ENCODE measurements at places on chromosomes 1 and 21.

DNA sequence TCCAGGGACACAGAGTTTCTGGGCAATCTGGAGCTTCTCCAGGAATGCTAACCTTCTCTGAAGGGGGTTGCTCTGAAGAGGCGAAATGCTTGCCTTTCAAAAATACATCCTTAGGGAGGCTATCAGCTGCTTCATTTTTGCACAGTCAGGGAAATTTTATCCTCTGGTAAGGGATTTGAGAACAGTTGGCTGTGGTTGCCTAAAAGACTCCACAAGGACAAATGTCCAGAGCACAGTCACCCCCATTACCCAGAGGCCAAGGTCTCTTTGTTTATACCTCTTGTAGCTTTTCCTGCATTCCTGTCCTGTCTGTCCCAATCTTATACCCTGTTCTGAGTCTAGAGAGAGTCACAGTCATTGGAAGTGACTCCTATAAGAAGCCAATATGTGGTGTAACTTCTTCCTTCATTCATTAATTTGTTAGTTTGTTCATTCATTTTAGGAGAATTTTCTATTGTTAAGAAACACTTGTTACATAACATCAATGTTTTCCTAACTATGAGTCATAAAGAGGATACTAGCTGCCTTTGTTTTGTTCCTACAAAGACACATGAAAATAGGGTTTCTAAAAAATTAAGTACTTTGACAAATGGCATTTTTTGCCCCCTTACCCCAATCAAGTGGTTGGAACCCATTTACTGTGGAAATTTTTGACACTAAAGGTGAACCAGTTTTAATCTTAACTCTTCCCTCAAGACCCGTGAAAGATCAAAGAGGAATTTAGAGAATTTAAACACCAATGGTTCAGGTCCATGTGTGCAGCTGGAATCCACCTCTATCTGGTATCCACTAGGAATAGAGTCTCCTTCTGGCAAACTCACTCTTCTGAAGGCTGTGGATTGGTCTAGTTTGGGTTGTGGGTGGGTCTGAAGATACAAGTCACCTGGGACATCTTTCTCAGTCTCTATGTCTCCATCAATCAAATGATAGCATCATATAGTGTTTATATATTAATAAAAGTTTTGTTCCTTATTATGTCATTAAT, 47.1 kb downstream of the GPR88 start:
- no peak for DNase-seq

GRCh38 chr21:42364304-42364865, 1.9 kb downstream of the TFF1 start:
- DNase-seq = no peak

DNA sequence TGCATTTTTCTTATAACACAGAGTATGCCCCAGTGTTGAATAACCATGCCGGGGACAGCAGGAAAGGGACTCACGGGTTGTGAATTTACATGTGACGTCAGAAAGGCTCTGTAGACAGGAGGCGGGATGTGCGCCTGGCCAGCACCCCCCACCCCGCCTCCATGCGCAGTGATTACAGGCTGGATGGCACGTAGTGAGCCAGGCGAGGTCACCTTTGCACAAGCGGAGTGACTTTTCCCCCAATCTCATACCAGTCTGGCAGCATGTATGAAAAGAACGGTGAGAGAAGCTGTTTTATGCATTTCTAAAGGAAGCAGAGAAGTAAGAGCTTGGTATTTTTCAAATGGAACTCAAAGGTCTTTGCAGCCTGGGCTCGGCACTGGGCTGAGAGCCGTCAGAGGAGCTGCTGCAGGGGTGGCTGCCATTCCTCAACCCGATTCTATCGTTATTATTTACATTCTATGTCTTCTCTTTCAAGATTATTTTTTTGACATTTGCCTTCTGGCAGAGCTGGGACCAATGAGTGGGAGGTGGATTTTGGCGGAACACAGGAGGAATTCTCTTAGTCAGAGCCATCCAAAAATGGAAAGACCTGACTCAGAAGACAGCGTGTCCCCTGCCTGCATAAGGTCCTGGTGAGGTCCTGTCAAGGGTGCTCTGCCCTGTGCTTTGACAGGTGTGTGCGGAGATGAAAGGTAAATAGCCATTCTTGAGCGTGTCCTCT, 115.6 kb upstream of the SLC45A1 start:
- no peak for DNase-seq

DNA sequence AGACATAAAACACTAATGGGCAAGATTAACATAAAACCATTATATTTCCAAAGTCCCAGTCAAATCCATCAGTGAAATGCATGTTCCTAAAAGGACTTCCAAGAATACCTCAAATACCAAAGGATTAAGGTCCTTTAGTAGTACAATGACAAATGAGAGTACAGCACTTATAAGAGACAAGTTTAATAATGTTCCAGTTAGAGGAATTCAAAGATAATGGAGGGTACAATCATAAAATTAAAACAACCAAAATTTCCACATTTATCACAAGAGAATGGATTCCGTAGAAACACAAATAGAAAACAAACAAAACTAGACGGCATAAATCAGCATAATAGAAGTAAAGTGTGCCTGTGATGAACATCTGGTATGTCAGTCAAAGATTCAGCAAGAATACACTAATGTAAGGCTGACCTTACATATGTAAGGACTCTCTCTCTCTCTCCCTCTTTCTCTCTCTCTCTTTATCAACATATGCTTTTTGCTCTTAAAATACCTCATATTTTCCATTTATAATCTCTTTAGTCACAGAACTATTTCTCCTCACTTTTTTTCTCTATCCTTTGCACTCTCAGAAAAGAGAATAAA, 32.8 kb upstream of the C1orf53 start:
- DNase-seq = no peak

DNA sequence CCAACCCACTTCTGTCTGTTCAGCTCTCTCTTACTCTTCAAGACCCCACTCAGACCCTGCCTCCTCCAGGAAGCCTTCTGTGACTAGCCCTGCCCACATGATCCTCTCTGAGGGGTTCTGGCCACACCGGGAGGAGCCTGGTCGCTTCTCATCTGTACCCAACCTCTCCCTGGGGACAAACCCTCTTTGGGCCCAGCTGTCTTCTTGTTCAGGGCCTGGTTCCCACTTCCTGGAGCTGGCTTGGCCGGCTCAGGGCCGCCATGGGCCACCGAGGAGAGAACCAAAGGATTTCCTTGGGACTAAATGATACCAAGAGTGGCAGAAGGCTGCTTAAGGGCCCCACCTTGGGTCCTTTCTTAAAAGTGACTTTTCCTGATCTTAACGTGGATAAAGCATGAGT, 124.7 kb upstream of the ZBTB40 start:
- DNase-seq = no peak

GRCh38 chr1:3652548-3653285, 401 bp downstream of the TP73 start:
- no peak for DNase-seq

Data from astrocyte of the cerebellum (primary cell).